AG09309 (cell line): ENCODE measurements at places on chromosomes 11 and 22.
A peak's percentile ranks its signal among the peaks of the same experiment; 100 is the strongest.

- DNase-seq = no peak
Observed at GRCh38 chr22:22408731-22409696, 99.5 kb downstream of the ZNF280B start.

GRCh38 chr11:94398101-94398500 lies 3.1 kb downstream of the GPR83 start:
- no peak for DNase-seq

- DNase-seq = no peak
Observed at GRCh38 chr22:42432020-42432596, at the start of gene NFAM1. Gene NFAM1, minus strand, starts transcription at chr22:42432403. Its CDS starts 46 bp downstream, at chr22:42432357.

DNA sequence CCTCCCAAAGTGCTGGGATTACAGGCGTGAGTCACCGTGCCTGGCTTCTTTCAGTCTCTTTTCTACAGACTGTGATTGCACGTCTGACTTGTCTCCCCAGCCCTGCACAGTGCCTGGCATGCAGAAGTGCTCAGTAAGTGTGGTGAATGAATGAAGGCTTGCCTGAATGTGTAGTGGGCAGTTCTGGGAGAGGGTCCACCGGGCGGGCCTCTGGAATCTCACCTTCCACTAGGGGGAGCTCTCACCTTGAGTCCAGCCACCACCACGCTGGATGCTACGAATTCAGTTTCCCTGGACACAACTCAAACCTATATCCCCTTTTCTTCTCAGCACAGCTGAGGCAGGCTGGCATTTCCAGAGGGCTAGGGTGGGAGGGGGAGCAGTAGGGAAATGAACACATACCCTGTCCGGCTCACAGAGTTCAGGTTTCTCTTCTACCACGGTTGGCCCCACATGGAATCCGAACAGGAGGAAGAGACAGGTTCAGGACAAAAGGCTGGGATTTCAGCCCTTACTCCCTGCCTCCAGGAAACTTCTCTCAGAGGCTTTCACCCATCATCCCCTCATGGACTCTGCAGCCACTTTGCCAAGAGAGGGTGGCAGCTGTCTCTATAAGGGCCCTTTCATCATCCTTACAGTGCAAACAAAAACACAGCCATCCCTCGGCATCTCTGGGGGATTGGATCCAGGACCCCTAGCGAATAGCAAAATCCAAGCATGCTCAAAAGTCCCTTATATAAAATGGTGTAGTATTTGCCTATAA lies 86.8 kb downstream of the NECTIN1 start:
- no peak for DNase-seq

DNA sequence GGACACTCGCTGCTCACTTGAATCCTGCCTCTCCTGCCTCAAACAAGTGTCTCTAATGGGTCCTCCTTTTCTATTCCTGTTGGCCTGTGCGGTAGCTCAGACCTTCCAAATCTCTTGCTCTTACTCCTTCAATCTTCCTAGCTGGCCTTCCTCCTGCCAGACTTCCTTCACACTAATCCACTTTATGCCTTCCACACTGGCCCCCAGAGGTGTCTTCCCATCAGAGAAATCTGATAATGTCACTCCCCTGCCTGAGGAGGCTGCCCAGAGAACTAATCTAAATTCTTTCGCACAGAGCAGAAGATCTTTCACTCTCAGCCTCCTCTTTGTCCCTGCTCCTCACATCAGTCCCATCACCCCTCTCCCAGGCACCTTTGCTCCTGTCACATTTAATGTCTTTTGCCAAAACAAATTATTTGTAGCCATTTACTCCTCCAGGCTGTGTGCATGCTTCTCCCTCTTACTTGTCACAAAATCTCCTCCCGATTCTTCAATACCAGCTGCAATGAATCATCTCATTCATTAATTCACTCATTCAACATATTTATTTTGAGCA lies 175.7 kb downstream of the MAML2 start:
- no peak for DNase-seq

DNA sequence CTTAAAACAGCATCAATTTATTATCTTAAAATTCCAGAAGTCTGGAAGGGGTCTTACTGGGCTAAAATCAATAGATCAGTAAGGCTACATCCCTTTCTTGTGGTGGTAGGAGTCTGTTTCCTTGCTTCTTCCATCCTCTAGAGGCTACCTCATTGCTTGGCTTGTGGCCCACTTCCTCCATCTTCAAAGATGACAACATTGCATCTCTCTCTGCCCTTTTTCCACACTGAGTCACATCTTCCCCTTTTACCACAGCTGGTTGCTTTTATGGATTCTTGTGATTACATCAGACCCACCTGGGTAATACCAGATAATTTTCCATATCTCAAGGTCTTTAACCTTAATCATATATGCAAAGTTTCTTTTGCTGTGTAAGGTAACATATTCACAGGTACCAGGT lies 60.9 kb downstream of the GRIA4 start:
- no peak for DNase-seq

- DNase-seq = no peak
Observed at GRCh38 chr11:2958251-2958650, 29.0 kb upstream of the PHLDA2 start.

- no peak for DNase-seq
Observed at GRCh38 chr22:33112580-33112979, 54.4 kb upstream of the SYN3 start.

DNA sequence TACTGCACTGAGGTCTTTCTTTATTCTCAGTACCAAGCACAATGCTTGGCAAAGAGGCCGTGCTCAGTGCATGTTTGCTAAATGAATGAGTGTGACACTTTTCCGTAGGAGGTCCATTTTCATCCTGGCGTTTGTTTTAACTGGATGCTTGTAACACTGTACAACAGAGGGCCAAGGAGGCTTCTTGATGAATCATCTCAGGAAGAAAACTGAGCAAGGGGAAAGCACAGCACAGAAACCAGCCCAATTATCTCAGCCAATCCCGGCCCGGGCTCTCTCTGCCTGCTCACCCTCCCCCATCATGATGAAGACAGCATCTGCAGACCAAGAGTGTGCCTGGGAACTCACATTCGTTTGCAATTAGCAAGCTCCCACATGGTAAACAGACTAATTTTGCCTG lies 570.3 kb downstream of the OPCML start:
- peak; percentile 39 for DNase-seq

DNA sequence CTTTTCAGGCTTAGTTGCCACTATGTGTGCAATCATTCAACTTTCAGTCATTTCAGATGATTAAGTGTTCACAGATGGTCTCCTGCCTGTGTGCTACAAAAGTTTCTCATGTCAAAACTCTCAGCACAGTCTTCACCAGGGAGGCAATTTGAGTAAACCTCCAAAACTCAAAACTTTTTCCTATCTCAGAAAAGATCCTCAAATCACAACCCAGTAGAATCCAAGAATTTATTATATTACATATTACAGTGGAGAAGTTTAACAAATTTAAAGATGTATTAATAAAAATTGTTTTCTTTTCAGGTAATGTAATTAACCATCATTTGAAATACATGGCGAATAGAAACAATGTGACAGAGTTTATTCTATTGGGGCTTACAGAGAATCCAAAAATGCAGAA lies at the start of gene OR4C13:
OR4C13 (plus strand) TSS at position 301 of the 400 bp plus-strand sequence; CDS start at position 333, 32 bp downstream.
- no peak for DNase-seq

DNA sequence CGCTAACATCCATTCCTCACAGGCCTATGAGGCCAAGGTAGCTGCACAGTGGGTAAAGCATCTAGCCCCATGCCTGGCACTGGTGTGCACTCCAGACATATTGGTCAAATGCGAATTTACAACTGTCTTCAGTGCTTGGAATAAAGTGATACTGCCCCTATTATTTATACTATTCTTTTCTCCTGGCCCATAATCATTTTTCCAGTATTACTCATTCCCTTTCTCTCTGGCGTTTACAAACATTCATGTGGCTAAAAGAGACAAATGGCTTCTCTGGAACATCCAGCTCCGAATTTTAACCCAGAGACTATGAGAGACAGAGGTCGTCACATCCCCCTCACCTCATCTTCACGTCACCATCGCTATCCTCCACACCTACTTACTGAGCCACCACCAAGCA lies 87.2 kb upstream of the PITPNB start:
- no peak for DNase-seq

GRCh38 chr22:24178502-24179440 lies 2.5 kb upstream of the SUSD2 start:
- no peak for DNase-seq

DNA sequence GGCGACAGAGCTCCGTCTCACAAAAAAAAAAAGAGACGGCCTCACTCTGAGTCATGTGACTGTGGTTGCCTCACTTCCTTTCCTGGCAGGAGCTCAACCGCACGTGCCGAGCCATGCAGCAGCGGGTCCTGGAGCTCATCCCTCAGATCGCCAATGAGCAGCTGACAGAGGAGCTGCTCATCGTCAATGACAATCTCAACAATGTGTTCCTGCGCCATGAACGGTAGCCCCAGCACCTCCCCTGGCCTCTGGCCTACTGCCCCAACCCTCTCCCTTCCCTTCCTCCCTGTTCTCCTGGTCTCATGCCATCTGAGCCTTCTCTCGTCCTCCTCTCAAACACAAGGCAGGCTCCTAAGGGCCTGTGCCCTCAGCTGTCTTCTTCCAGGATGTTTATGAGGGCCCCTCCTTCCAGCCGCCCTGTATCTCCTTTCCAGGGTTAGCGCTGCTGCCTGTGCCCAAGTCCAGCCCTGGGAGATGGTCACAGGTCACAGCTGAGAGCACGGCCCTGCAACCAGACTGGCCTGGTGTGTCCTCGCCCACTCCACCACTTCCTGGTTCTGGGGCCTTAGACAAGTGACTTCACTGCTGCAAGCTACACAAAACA lies 30.7 kb downstream of the TOM1 start:
- DNase-seq = no peak

- DNase-seq = no peak
Observed at GRCh38 chr22:41911001-41911611, 3.8 kb downstream of the SHISA8 start.
